Renal cortex interstitium (tissue), 15 donors: ENCODE measurements at places on chromosomes 16 and 17.

DNA sequence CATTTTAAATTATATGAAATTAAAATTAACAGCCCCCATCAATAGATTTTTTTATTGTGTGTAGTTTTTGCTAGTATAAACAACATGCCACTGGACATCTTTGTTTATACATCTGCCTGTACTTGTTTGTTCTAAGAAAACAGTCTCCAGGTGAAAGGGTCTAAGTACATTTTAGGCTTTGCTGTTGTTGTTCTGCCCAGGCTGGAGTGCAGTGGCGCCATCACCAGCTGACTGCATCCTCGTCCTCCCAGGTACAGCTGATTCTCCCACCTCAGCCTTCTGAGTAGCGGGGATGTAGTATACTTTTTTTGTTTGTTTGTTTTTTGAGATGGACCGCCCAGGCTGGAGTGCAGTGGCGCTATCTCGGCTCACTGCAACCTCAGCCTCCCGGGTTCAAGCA, 25.5 kb downstream of the C17orf58 start:
- DNase-seq, result no peak

GRCh38 chr17:82794781-82795482, 43.1 kb downstream of the TBCD start:
- no peak for DNase-seq

DNA sequence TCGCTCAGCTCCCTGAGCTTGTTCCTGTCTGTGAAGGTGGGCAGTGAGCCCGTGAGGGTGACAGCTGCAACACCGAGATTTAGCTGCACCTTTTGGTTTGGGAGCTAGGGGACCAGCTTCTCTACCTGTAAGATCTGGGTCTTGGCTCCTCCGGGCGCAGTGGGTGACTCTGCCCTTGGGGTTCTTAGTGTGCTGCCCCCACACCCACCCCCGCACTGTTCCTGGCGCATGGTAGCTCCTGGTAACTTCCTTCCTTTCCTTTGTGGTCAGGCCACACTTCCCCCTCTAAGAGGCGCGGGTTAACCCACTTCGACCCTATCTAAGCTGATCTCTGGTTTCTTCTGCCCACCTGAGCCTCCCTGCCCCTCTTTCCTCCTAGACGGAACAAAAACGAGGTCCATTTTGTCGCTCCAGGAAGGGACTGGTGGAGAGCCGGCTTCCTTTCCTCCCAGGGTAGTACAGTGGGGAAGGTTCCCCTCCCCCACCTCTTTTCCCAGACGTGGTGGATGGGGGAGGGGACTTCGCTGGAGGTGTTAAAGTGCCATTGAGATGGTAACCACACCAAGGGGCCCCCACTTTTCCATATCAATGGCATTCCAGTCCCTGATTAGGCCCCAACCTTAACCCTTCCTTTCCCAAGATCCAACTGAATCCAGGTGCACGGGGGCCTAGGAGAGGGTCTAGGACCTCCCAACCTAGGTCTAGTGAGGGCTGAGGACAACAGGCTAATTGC, 4.6 kb upstream of the CLDN9 start:
- no peak for DNase-seq

GRCh38 chr17:63150994-63151464, 185.0 kb downstream of the TANC2 start:
- DNase-seq, result no peak

GRCh38 chr17:28988475-28988874, 17.4 kb downstream of the SEZ6 start:
- no peak for DNase-seq

GRCh38 chr17:44071198-44071520, 624 bp downstream of the G6PC3 start:
- no peak for DNase-seq

DNA sequence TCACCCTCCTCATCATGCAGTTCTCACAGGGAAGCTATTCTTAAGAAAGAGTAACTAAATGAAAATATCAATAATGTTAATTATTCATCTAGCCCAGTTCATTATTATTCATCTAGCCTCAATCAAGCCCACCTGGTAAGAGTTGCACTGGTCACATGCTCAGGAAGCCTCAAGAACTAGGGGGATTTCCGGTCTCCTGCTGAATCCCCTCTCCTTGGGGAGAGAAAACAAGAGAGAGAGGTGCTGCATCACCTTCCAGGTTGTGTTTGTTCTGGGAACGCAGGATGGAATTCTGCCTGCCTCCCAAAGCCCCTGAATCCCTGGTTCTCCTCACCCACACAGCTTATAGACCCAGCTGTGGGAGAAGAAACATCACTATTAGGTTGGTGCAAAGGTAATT, 164.0 kb downstream of the PMP22 start:
- DNase-seq, result no peak

DNA sequence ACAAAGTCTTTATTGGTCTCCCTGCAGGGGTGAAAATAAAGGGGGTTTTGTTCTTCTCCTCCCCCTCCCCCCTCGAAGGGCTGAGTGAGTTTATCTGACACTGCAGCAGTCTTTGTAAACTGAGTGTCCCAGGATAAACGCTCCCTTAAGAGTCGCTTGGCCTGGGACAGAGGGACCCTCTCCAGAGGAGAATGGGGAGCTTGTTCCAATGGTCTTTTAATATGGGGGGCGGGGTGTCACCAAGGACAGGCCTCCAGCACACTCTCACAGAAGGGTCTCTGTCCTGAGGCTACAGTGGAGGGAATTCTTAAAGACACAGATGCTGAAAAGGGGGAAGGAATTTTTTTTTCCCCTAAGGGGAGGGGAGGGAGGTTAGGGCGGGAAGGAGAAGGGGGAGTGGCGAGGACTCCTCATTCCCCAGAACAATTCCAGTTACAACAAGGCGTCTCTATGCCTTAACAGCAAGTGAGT, 455.5 kb downstream of the SOX9 start:
- DNase-seq, result no peak

- no peak for DNase-seq
Measured at GRCh38 chr17:77011173-77012011, 129.4 kb upstream of the SEC14L1 start.

- peak; percentile 71 for DNase-seq
Measured at GRCh38 chr17:17641621-17642409, 39.4 kb upstream of the RAI1 start.

- DNase-seq, result no peak
Measured at GRCh38 chr17:42090964-42091790, 7.1 kb downstream of the ZNF385C start.

- DNase-seq, result no peak
Measured at GRCh38 chr17:43399839-43400328, 1.1 kb downstream of the ARL4D start.

- DNase-seq, result no peak
Measured at GRCh38 chr17:58278661-58279015, 2.1 kb downstream of the MPO start.

- DNase-seq, result no peak
Measured at GRCh38 chr16:56262148-56262547, 70.9 kb downstream of the GNAO1 start.
